T-helper 1 cell (primary cell): ENCODE measurements at places on chromosomes 5 and 9.

DNA sequence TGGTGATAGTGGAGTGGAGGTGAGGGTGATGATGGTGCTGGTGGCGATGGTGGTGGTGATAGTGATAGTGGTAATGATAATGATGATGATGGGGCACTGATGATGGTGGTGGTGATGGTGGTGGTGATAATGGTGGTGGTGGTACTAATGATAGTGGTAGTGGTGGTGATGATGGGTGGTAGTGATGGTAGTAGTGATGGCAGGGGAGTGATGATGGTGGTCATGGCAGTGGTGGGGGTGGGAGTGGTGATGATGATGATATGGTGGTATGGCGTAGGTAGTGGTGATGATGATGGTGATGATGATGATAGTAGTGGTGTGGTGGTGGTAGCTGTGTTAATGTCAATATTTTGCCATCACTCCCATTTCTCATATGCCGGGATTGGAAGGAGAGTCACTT lies 44.5 kb upstream of the ORM1 start:
- no peak for DNase-seq

GRCh38 chr5:57470339-57470738 lies 12.3 kb downstream of the ACTBL2 start:
- no peak for DNase-seq

DNA sequence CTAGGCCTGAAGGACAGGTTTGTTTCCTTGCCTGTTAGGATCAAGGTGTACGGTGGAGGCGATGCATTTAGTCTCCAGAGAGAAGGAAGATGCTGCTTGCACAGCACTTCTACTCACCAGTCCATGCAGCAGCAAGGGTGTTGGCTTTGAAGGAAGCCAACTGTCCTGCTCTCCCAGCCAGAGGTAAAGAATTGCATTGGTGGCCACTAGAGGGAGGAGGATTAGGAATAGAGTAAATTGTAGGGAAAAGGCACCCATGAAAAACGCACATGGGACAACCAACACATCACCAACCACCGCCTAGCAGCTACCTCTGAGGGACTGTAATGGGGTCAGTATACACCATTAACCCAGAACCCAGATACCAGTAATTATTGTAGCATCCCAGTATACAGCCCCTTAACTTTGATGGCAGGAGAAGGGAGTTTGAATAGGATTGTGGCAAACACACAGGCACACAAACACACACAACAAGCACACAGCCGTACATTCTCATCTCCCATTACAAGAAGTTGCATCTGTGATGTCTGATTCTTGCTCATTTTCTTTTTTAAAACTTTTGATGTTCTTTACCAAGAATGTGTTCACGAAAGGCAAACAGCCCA lies 267.7 kb downstream of the ADAMTS6 start:
- DNase-seq: no peak

DNA sequence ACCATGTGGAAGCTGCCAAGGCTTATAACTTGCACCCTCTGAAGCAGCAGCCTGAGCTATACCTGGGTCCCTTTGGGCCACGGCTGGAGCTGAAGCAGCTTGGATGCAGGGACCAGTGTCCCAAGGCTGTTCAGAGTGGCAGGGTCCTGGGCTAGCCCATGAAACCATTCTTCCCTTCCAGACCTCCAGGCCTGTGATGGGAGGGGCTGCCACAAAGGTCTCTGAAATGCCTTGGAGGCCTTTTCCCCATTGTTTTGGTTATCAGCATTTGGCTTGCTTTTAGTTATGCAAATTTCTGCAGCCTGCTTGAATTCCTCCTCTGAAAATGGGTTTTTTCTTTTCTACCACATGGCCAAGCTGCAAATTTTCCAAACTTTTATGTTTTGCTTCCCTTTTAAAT lies 433.7 kb upstream of the ACO1 start:
- no peak for DNase-seq

DNA sequence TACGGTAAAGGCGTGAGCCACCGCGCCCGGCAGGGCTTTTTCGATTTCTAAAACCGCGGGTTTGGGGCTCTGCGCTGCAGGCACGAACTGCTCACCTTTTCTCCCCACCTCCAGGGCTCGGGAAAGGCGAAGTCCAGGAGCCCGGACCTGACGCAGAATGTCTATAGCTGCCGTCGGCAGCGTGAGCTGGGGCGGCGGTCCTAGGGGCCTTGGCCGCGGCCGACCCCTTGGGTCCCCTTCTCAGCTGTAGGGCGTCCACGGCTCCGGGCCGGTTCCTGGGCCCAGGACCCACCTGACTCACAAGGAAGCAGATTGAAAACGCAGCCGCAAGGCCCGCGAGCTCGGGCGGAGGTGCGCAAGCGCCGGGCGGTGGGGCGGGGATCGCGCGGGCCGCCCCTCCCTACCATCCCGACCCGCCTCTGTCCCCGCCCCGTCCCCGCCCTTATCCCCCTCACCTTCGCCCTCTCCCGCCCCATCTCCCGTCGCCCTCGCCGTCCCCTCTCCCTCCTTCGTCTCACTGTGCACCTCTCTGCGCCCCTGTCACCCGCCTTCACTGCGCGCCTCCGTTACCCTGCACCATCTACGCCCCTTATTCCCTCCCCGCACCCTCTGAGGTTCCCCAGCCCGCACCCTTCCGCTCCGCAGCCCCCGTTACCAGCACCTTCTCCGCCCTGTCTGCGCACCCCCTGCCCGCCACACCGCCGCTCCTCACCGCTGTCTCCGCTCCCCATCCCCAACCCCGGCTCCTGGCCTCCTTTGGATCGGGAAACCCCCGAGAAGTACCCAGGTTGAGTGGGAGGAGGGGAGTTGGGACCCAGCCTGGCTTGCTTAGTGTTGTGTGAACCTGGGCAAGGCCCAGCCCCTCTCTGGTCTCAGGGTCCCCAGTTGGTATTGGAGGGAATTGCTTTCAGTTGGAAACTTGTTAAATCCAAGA lies at the start of gene HDHD3:
Gene HDHD3 (minus strand): TSS at position 353 of the 934 bp plus-strand sequence. CDS start 2,632 bp downstream, outside the sequence.
- DNase-seq: peak; percentile 71

- no peak for DNase-seq
Measured at GRCh38 chr5:119220576-119221197, 135.1 kb upstream of the TNFAIP8 start.

- no peak for DNase-seq
Measured at GRCh38 chr9:79015951-79016350, 555.8 kb upstream of the TLE4 start.

GRCh38 chr5:97550818-97551217 lies 367.8 kb upstream of the RIOK2 start:
- no peak for DNase-seq

GRCh38 chr5:59115345-59115744 lies 532.5 kb downstream of the RAB3C start:
- DNase-seq: no peak

- DNase-seq: no peak
Measured at GRCh38 chr5:168612996-168613395, 33.8 kb upstream of the PANK3 start.

- no peak for DNase-seq
Measured at GRCh38 chr5:124528838-124529237, 217.6 kb downstream of the ZNF608 start.

DNA sequence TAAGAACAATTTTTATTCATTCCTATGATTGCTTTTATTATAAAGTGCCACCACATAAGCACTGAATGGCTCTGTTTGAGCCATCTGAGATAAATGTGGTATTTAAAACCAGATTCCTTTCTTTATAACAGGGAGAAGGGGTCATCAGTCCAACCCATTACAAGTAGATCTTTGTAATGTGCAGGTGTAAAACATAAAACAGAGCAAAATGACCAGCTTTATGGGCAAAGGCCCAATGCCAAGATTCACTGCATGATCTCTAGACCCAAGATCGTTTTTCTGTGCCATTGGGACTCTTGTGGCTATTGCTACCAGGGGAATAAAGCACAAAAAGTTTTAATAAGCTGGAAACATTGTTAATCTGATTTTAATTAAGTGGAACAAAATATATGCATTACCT lies 469.9 kb downstream of the PRR16 start:
- no peak for DNase-seq

DNA sequence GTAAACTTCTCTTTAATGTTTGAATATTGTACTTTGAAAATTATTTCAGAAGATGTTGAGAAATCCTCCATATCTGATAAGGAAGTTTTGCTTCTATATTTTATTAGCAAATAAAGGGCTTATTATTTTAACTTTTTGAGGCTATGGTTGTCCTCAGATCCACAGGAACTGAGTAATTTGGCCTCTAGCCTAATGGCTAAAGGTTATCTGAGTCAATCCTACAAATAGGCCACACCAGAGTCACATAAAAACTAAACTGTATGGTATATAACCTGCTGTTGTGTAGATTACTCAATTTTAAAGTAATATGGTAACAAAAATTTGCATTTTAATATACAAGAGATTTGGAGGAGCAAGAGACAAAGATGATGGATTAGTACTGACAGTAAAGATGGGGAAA lies 549.2 kb upstream of the GRAMD2B start:
- no peak for DNase-seq

GRCh38 chr5:52073993-52074689 lies 690.9 kb downstream of the ISL1 start:
- DNase-seq: no peak

DNA sequence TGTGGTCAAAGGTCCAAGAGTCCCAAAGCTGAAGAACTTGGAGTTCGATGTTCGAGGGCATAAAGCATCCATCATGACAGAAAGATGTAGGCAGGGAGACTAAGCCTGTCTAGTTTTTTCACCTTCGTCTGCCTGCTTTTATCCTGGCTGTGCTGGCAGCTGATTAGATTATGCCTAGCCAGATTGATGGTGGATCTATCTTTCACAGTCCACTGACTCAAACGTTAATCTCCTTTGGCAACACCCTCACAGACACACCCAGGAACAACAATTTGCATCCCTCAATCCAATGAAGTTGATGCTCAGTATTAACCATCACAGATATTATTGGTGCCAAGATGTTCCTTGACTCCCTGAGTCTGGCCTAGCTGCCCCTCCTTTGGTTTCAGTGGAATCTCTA lies 530.8 kb upstream of the CLINT1 start:
- no peak for DNase-seq

DNA sequence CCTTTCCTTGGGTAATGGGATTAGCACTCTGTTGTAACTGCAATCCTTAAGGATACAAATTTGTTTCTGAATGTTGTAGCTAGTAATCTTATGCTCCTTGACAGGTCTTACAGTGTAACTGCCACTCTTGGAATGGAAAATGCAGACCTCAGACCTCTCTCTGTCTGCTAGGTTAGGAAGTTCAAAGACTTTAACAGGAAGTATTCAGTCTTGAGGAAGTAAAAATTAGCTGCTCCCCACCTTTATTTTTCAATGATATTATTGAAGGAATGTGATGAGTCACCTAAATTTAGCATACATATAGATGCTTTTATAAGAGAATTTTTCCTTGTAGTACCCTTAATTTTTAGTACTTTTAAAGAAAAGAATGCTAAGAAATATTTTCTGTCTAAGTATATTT lies 71.5 kb downstream of the PAM start:
- DNase-seq: no peak

GRCh38 chr5:41793141-41793770 lies 77.0 kb downstream of the OXCT1 start:
- no peak for DNase-seq

- DNase-seq: no peak
Measured at GRCh38 chr5:10902145-10902544, 141.1 kb upstream of the DAP start.

- no peak for DNase-seq
Measured at GRCh38 chr5:52773342-52773741, 14.4 kb upstream of the ITGA1 start.

DNA sequence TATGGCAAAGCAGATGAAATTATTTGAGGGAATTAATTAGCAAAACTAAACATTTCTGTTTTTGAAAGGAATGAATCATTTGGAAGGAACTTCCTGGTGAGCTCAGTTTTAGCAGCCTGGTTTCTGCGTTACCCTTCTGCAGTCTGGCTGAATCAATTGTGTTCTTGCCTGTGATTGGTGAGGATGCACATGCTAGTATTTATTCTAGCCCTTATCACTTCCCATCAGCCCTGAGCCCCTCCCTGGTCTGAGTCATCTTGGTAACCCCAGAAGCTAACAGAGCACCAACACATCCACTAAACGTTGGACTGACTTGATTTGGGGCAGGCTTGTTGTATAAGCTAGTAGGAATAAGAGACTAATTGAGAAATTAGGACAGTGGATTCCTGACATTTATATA lies 6.6 kb downstream of the TJP2 start:
- DNase-seq: no peak

- DNase-seq: no peak
Measured at GRCh38 chr5:132136906-132137305, 63.3 kb downstream of the CSF2 start.

DNA sequence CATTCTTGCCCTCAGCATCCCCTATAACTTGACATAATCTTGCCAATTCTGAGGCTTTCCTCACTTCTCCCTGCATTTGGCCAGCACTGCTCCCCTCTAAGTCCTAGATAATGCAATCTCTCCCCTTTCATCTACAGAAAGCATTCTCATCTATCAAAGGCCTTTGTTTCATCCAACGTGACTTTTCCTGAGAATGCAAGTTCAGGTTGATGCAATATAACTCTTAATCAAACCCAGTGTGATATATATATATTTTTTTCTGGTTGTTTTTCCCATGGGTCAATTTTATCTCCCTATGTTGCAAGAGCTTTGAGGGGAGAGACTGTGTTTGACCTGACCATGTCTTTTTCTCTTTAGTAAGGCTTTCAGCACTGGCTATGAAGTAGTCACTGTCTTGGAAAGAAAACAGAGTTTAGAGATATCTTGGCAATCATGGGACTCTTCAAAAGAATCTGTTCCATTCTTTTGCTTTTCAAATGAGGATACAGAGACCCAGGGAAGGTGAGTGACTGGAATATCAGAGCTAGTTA lies 268.6 kb downstream of the TRPM3 start:
- no peak for DNase-seq

GRCh38 chr5:124203303-124203702 lies 543.1 kb downstream of the ZNF608 start:
- DNase-seq: no peak

- no peak for DNase-seq
Measured at GRCh38 chr9:97660847-97661246, 27.2 kb downstream of the NCBP1 start.

DNA sequence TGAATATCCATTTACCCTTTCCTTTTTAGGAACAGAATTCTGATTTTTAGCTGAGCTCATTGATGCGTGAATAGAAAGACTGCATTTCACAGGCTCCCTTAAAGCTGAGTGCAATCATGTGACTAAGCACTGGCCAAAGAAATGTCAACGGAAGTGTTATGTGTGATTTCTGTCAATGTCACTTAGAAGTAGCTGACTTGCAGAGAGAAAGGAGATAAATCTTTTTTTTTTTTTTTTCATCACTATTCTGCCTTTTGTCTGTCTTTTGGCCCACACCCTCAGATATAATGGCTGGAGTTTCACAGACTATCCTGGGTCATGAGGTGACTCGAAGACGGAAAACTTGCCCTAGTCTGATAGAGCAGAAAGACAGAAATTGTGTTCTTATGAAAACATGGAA lies 39.3 kb upstream of the SLC27A6 start:
- DNase-seq: no peak

DNA sequence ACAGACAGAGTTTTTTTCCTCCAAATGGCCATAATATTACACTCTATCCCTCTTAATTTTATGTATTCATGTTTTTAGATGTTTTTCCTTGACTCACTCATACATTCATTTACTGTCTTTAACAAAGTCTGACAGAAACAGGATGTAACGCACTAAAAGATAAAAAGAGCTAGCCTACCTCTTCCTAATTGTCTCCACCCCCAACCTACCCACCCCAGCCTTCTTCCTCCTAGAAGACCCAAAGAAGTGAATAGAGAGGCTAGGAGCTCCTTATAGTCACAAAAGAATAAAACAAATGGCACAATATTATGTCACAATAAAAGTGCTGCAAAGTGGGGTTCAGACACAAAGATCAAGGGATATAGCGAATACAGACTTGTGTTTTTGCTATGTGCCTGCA lies 719 bp downstream of the NOL8 start:
- DNase-seq: no peak

GRCh38 chr5:124460642-124461041 lies 285.8 kb downstream of the ZNF608 start:
- DNase-seq: no peak

- DNase-seq: no peak
Measured at GRCh38 chr5:78930721-78931120, 54.4 kb downstream of the ARSB start.
